ENCODE measurements at places on chromosomes 7 and 10.

DNA sequence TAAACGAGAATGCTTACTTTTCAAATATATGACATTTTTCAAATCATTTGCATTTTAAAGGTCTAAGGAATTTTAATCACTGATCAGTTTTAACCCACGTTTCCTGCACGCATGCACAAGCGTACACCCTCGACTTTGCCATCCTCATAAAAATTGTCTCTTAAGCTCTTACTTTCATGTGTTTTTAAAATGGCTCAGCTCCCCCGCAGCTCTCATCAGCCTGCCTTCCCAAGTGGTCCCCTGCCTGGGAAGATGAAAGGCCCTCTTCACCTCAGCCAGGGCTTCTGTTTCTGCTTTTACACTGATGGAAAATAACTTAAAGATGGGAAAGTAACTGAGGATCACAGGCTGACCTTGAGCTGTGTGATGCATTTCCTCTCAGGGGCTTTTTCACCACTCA lies 131.6 kb upstream of the LSM8 start:
- DNase-seq: no peak

DNA sequence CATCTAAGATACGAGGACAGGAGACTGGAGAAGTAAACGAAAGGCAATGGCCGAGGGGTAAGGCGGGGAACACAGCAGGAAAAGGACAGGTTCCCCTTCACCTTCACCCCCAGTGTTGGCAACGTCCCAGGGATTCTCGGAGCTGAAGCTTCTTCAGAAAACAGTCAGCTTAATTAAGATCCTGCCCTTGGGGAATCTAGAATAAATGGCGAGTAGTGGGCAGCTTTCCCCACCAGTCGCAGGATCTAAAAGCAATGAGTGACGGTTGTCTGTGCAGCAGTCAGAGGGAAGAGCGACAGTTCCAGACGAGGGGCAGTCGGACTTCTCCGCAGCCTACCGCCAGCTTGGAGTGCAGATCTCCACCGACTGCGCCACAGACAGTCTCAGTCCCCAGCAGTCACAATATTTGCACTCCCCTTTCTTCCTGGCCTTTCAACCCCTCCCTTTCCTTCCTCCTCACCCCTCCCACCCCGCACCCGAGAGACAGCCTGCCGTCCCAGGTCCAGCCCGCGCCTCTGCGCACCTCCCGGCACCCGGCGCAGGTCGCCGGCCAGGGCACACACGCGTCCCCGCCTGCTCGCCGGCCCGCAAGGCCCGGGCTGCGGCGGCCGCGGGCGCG lies 10.9 kb upstream of the SP8 start:
- no peak for DNase-seq

GRCh38 chr7:48741545-48741944 lies 182.8 kb upstream of the CDC14C start:
- no peak for DNase-seq

DNA sequence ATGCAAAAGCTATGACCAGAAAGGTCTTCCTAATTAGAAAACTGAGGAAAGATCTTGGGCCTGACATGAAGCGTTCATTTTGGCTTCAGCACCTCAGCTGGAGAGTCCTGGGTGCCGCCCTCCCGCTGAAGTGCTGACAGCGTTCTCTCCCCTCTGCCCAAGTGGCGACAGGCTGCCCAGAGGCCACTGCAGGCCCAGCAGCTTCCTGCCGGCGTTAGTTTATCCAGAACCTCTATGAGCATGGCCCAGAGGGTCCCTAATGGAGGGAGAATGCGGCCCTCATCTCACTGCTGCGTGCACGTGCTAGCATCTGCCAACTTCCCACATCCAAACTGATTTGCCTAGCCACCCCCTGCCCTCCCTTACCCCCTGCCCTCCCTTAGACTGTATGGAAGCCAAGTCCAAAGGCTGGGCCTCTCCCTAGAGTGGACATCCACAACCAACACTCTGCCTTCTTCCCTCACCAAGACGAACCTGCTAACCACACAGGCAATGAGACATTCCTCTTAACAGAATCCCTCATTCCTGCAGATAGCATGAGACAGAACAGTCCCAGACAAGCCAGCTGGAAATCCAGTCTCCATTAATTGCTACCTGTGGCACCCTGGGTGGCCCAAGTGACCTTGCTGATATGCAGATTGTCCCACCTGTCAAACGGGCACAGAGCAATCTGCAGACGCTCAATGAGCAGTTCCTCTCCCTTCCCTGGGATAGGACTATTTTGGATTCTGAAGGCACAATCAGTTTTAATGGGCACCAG lies 108.4 kb downstream of the C10orf90 start:
- no peak for DNase-seq

- no peak for DNase-seq
Measured at GRCh38 chr7:24987331-24987842, 7.4 kb upstream of the OSBPL3 start.

GRCh38 chr7:116675812-116676355 lies 3.9 kb downstream of the MET start:
- DNase-seq: no peak

DNA sequence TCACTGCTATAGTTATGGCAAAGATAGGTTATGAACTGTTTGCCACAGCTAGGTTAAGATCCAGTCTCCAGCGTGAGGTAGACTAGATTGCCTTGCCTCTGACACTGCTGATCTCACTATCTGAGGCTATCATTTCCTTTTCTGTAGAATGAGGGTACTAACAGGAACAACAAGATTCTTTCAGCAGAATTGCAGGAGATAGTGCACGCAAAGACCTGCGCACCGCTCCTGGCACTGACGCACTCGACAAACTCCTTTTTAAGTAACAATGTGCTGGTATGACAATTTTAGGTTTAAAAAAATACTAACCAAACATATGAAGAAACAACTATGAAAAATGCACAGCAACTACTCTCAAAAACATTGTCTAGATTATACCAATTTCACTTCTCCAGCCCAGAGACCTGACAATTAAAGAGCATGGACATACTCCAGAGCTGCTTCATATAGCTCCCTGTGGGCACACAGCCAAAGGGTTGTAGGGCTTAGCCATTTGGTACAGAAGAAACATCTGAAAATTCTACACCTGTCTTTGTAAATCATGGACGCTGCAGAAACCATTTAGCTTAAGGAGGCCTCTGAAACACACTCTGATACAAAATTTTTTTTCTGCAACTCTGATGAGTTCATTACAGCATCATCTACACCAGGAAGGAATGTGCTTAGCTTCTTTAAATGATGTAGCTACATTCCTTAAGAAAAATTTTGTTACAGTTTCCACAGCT lies 7.8 kb downstream of the ADAM12 start:
- DNase-seq: no peak

GRCh38 chr10:58017719-58018367 lies 249.9 kb downstream of the IPMK start:
- no peak for DNase-seq

DNA sequence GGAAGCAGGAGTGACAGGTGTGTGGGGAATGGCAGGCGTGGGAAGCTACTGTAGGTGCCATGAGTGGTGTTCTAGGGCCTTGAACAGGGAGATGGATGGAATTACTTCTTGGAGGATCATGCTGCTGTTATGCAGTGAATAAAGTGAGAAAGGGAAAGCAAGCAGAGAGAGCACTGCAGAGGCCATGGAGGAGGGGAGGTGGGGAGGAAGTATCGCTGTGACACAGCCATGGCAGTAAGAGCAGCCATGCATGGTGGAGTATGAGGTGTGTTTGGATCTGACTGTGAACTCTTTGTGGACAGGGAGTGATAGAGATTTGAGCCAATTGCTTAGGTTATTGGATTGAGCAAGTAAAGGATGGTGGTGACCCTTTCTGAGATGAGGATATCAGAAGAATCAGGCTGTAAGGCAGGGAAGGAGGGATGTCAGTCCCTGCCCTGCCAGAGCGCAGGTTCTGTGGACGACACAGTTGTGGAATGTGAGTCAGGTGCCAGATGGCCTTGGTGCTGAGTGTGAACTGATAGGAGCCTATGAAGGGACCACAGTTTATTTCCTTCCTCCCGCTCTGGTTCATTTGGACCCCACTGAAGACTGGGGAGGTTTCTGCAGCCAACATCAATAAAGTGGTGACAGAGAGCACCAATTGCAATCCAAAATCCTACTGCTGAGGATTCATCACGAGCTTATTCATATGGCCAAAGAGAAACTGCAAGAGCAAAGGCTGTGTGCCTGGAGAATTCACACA lies 105.5 kb upstream of the TMEM72 start:
- DNase-seq: no peak

- DNase-seq: no peak
Measured at GRCh38 chr7:107701191-107701590, 40.6 kb downstream of the SLC26A4 start.

DNA sequence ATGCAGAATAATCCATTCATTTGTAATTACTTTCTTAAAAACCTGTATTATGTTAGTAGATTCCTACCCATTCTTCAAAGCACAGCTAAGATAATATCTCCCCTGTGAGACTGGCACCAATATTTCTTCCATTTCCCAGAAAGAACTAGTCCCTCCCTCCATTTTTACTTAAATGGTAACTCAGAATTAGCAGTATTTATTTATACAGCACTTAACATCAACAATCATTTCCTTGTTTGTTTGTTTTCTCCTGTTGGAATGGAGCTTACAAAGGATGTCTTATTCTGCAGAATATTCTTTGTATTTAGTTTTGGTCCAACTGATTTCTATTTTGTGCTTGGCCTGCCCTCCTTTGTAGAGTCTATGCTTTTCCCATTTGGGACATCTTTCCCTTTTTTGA lies 32.1 kb upstream of the PTPN12 start:
- no peak for DNase-seq

GRCh38 chr10:76540331-76540730 lies 1097.3 kb downstream of the KCNMA1 start:
- DNase-seq: no peak

- DNase-seq: no peak
Measured at GRCh38 chr7:39016609-39017008, 38.9 kb downstream of the POU6F2 start.

GRCh38 chr10:66555061-66555460 lies 370.8 kb upstream of the LRRTM3 start:
- DNase-seq: no peak

DNA sequence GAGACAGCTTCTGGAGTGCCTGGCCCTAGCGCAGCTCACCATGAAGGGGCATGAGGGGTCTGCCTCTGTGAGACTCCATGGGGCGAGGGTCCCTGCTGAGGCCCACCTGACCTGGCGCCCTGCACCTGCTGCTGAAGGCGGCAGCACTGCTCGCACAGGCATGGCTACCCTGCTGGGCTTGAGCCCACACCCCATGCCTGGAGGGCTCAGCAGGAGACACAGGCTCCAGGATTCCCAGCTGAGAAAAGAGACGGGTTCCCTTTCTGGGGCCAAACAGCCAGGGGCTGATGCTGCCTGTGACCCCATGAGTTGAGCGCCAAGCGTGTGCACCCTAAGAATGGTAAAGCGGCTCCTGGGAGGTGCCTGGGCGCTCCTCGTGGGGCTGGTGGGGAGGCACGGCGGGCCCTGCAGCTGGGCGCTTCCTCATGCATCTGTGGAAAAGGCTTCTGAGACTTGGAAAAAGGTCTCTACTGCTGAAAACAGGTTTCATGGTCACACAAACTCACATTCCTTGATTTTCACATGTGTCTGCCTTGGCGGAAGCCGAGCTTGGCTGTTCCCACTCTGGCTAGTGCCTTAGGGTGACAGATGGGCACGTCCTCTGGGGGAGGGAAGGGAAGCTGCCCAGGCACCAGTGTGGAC lies 233.4 kb downstream of the ZMYND11 start:
- DNase-seq: no peak

GRCh38 chr7:26709210-26709990 lies 155.0 kb downstream of the SKAP2 start:
- no peak for DNase-seq

DNA sequence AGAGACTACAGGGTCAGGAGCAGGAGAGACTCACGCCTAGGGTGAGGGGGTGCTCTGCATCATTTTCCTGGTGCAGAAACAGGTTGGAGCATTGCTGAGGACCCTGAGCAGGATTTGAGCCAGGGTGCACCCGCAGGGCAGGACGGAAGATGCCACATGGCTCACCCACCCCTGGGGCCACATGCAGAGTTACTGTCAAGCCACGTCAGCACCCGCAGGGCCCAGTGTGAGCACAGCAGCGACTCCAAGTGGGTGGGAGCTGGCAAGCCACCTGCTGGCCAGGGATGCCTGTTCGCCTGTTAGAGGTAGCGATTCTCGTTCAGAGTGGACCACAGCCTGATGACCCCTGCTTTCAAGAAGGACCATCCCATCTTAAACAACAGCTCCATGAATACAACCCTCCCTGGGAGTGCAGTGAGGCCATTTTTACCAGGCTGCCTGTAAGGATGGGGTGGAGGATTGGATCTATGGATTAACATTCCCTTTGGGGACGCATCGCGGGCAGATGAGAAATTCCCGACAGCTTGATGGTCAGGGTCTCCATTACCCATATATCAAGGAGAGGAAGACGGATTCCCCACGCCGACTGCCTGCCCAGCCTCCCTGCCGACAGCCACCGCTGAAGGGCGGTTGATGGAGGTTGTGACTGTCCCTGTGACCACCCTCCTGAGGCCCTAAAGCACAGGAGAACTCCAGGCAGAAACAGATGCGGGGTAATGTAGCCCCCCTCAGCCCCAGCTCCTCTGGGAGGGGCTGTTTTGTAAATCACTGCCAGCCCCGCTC lies 101.1 kb upstream of the RET start:
- DNase-seq: no peak

DNA sequence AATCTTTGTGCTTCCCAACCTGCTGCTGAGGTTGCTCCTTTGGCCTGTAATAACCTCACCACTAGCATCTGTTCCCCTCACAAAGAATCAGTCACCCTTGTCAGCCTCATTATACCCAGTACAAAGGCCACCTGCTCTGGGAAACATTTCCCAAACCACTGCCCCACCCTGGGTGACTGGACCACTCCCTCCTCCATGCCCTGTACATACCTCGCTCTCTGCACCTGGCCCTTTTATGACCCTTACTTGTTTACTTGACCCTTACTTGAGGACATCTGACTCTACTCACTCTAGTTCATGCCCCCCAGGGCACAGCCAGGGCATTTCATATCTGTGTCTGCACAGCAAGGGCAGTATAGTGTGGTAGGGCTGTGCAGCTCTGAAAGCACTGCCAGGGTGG lies 21.4 kb upstream of the AOC1 start:
- DNase-seq: no peak

GRCh38 chr10:130388746-130389145 lies 252.6 kb downstream of the GLRX3 start:
- DNase-seq: no peak

DNA sequence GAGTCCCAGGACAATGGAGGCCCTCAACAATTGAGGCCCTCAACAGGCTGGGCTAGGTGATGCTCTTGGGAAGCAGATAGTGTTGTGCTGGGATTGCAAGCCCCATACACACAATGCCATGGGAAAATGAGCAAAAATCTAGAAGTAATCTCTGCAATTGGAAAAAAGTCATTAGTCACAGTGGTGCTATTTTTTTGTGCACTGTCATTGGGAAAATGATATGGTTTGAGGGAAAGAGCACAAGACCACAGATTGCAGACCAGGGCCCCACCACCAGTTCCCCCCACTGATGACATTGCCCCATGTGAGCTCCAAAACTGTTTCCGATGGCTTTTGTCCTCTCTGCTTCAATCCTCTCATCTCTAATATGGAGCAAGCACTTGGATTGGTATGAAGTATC lies 1.9 kb downstream of the KCTD7 start:
- DNase-seq: no peak

- DNase-seq: no peak
Measured at GRCh38 chr10:131141207-131141606, 170.3 kb downstream of the TCERG1L start.

GRCh38 chr7:74625446-74625845 lies 32.1 kb upstream of the GTF2I start:
- DNase-seq: no peak
